Activated CD4-positive, alpha-beta T cell treated with anti-CD3 and anti-CD28 coated beads, Interleukin-2, amount 10 ng/mL, durations not matched to agents 7 days and 5 days (primary cell): ENCODE measurements at places on chromosomes 12 and 14.
A peak's percentile ranks its signal among the peaks of the same experiment; 100 is the strongest.

DNA sequence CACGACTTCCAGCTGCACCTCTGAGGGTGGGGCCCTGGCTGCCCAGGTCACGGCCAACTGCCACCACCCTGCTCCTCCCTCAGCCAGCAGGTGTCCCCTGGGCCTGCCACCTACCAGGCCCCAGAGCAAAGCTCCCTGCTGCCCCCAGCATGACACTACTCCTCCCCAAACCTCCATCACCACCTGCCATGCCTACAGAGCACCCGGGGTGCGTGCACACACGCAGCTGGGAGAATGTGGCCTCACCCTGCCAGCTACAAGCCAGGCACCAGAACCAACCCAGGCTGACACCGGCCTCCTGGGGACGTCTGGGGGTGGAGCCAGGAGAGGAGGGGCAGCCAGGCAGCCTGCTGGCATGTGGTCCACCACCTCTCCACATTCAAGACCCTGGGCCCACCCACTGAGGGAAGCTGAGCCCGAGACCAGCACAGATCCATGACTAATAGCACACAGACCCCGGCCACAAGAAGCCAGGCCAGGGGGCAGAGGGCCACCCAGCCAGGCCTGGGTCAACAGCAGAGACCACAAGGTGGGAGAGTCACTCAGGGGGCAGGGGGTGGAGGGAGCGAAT, 3.4 kb downstream of the JAG2 start:
- DNase-seq: no peak

GRCh38 chr12:24069532-24070395, 120.3 kb upstream of the SOX5 start:
- no peak for DNase-seq

DNA sequence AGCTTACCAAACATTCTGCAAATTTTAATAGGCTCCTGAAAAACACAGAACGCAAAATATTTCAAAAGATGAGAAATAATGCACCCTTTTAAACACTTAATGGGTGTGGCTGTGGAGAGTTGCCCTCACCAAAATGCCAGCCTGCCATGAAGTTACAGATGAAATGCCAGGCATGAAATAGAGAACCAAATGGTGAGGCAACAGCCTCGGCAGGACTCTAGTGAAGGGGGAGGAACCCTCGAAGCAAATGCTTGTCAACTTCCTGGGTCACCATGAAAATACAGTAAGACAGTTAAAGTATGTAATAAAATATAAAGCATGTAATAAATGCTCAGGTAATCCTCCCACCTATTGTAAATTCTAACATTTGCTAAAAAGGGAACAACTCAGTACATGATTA, 24.1 kb downstream of the DUSP16 start:
- no peak for DNase-seq

- DNase-seq: no peak
Observed at GRCh38 chr12:111435661-111436201, 30.0 kb downstream of the SH2B3 start.

DNA sequence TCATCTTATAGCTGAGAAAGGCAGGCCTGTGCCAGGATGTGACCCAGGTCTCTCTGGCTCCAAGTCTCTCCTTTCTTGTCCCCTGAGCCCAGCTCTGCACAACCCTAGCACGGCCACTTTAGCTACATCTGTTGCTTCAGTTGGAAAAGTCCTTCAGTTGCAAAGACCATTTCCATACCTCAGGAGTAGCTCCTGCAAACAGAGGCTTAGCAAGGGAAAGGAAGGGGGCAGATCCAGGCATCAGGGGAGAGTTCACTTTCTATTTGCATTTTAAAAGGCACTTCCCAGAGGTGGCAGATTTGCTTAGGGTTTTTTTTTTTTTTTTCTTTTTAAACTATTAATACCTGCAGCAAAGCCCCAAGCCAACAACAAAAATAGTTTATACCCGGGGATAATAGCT, 3.0 kb upstream of the PITPNM2 start:
- no peak for DNase-seq

DNA sequence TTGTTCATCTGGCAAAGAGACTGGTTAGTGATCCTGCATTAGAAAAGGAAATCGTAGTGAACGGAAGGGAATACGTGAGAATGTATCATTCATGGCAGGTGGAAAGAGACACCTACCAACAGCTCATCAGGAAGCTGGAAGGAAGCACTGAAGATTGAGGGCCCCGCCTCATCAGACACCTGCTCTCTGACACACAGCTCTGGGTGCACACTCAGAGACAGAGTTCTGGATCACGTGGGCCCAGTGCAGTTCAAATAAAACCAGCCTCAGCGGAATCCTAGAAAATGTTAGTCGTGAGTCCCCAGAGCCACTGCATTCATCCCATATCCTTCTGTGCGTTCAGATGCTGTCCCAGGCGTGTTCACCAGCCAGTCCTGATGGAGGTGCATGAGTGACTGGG, 129.7 kb downstream of the GLT1D1 start:
- no peak for DNase-seq

- DNase-seq: peak; percentile 91
Observed at GRCh38 chr12:112108202-112109079, at the start of gene NAA25. Gene NAA25 (minus strand): TSS chr12:112108783. CDS start chr12:112108773, 10 bp downstream.

- no peak for DNase-seq
Observed at GRCh38 chr14:96915478-96915877, 118.3 kb downstream of the VRK1 start.

GRCh38 chr12:96117460-96117859, 76.7 kb upstream of the ELK3 start:
- no peak for DNase-seq

- DNase-seq: no peak
Observed at GRCh38 chr12:86669010-86669409, 412.8 kb upstream of the MGAT4C start.

- DNase-seq: no peak
Observed at GRCh38 chr14:21043387-21043973, 1.3 kb downstream of the RNASE7 start.

GRCh38 chr12:66237505-66238175, 48.6 kb downstream of the IRAK3 start:
- no peak for DNase-seq

GRCh38 chr14:34997762-34998161, 15.0 kb downstream of the SRP54 start:
- DNase-seq: no peak

- DNase-seq: no peak
Observed at GRCh38 chr12:97461553-97461952, 1.1 kb upstream of the RMST start.

DNA sequence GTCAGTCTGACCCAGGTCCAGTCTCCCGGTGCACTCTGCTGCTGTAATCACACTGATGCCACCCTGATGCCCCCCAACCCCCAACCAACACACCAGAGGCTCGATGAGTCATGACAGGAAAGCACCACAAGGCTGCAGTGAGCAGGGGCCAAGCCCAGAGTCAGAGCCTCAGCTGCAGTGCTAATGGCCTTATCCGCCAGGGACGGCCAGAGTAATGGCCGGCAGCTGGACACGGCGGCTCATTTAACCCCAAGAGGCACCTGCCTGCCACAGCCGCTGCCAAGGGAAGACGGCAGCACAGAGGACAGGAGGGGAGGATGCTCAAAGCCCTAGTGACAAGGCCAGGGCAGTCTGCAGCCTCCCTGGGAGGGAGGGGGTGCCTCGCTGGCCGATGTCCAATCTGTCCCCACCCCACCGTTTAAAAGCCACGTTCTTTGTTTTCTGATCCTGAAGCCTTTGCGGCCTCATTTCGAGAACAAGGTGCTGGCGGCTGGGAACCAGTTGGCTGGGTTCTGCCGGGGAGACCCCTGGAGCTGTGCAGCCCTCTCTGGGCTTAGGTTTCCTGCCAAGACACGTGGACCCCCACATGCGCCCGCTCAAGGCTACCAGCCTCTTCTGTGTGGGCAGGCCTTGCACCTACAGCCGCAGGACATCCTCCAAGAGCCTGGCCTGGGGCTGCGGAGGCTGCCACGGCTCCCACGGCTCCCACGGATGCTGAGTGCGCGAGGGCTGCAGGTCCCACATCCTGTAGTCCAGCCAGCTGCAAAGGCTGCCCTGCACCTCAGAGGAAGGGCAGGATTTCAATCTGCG, 13.1 kb downstream of the CCDC85C start:
- DNase-seq: no peak
